ENCODE measurements at places on chromosomes 2 and 18.

GRCh38 chr2:236793023-236794011 is 223.7 kb downstream of the ACKR3 start:
- DNase-seq = no peak

- DNase-seq = no peak
These were observed 36.5 kb upstream of the RFX8 start for GRCh38 chr2:101511381-101511780.

GRCh38 chr2:23111263-23111662 is 273.7 kb upstream of the KLHL29 start:
- DNase-seq = no peak

DNA sequence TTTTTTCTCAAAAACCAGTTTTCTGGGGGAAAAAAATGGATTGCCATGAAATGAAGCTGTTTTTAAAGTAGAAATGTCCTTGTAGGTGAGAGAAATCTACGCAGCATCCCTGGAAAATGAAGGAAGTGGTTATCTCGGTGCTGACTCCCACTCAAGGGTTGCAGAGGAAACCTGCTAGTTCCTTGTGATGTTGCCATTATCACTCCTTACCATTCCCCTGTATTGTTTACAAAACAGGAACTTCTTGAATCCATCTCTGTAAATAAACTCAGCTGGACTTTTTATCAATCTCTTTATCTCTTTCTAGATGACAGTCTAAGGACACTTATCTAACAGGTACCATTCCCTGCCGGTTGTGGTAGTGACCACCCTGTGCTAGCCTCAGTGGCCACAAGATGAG is 61.2 kb downstream of the FEZ2 start:
- no peak for DNase-seq

DNA sequence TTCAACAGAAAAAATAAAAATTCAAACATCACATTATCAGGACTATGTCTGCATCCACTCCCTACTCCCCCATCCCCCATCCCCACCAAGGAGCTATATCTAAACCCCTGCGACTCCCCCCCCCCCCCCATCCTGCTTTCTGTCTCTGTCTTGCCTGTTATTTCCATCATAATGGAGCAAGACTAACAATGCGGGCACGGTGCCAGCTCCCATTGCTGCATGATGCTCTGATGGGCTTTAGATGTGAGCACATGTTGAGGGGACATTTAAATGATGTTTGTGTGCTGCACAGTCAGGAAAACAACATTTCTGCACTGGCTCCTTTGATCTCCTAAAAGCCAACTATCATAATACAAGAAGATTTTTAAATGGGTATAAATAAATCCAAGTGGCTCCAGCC is 644.2 kb upstream of the SETBP1 start:
- no peak for DNase-seq

DNA sequence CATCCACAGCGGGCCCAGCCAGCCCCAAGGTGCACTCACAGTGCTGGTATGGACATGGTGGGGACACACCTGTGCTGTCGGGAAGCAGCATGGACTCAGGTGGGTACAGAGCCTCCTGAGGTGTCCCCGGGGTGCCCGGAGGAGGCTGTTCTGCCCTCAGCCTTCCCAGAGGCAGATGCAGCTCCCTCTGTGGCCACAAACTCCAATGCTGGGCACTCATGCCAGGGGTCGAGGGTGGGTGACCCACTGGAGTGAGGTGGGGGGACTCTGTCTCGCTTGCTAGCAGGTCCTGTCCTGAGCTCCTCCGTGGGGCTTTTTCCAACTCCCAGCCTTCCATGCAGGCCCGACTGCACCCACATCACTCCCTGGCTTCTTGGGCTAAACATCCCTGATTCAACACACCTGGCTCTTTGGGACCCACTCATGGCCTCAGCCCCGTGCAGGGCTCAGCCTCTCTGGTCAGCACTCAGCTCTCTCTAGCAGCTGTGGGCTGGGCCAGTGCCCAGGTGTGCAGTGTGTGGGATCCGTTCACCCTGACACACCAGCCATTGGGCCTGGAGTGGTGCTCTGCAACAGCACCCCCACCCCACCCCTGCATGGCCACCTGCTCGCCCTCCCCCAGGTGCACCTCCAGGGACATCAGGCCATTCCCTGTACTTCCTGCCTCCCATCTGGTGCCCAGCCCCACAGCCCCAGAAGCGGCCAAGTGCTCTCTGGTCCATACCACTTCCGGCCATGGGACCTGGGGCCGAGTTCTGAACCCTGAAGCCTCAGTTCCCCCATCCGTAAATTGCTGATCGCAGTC is 16.0 kb downstream of the RAMP1 start:
- DNase-seq = no peak

- DNase-seq = no peak
These were observed 342.2 kb downstream of the ADCYAP1 start for GRCh38 chr18:1246827-1247226.

DNA sequence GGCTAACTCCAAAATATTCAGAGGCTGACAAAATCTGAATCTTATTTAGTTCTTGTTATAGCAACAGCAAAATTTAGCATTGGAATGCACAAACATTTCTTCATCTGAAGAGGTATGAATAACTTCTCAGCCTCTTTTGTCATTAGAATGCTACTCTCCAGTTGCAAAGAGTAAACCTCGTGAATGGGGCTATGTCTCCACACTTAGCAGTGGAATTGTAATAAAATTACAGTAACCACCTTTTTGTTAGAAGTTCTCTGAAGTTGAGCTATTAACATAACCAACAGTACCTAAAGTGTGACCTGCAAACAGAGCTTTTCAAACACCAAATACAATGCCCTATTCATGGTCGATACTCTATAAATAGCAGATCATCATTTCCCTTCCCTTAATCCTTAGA is 50.2 kb upstream of the GALNT3 start:
- DNase-seq = no peak

- no peak for DNase-seq
These were observed 12.7 kb downstream of the KDM3A start for GRCh38 chr2:86453836-86454235.

DNA sequence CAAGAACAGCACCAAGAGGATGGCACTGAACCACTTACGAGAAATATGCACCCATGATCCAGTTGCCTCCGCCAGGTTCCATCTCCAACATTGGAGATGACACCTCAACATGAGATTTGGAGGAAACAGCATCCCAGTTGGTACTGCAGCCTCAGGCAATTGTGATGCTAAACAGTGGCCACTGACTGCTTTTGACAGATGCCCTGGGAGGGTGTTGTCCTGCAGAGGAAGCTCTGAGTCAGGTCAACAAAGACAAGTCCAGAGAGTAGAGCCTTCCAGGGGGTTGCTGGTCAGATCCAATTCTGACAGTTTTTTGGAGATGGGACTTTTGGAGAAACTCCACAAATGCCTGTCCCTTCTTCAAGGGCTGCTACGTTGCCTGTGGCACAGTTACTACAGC is 82.4 kb downstream of the SNTG2 start:
- DNase-seq = no peak

GRCh38 chr2:188444106-188444835 is 152.6 kb downstream of the GULP1 start:
- no peak for DNase-seq

GRCh38 chr18:31203096-31203793 is 40.6 kb upstream of the DSC1 start:
- DNase-seq = no peak

- no peak for DNase-seq
These were observed 97.5 kb downstream of the SH3YL1 start for GRCh38 chr2:166381-166780.

- DNase-seq = no peak
These were observed 319.5 kb downstream of the TNS1 start for GRCh38 chr2:217683106-217683870.

GRCh38 chr2:5734859-5735520 is 42.8 kb downstream of the SOX11 start:
- no peak for DNase-seq

DNA sequence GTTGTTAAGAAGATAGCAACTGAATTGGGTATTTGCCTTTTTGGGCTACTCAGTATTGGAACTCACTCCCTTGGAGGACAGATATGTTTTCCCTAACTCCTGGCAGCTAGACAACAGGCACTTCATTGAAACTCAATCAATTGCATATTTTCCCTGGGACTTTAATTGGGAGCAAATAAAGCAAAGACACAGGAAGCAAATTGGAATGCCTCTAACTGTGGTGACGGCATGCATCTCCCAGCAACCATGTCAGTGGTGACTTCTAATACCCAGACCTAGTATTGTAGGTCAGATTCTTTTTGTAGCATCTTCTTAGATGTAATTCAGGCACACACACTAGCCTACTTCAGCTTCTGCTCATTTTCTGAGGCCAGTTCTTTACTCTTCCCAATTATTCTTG is 164.2 kb upstream of the SETBP1 start:
- DNase-seq = no peak

DNA sequence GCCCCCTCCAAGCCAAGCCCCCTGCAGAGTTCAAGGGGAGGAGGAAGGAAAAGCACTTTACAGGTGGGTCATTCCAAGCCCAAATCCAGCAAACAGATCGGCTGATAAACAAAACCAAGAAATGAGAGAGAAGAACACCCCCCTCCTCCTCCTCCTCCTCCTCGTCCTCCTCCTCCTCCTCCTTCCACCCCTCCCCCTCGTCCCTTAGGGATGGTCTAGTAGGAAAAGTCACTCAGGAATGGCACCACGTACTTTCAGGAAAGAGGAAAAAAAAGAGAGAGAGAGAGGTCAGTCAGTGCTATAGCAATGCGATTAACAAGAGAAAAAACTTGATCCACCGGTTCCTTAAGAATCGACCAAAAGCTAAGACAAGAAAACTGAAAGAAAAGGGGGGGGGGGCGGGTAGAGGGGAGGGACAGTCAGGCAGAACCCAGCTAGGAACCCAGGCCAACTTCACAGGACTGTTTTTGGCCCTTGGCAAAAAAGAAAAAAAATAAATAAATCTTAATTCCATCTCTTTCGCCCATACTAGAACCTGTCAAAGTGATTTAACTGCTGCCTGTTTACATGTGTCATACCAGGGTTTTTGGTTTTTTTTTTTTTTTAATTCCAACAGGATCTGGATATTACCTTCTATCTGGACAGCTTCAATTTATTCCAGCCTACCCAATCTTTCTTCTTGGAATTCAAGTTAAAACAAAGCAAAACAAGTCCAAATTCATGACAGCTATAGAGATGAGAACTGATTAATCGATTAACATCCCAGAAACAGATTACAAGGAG is 906 bp downstream of the IKZF2 start:
- DNase-seq = no peak

DNA sequence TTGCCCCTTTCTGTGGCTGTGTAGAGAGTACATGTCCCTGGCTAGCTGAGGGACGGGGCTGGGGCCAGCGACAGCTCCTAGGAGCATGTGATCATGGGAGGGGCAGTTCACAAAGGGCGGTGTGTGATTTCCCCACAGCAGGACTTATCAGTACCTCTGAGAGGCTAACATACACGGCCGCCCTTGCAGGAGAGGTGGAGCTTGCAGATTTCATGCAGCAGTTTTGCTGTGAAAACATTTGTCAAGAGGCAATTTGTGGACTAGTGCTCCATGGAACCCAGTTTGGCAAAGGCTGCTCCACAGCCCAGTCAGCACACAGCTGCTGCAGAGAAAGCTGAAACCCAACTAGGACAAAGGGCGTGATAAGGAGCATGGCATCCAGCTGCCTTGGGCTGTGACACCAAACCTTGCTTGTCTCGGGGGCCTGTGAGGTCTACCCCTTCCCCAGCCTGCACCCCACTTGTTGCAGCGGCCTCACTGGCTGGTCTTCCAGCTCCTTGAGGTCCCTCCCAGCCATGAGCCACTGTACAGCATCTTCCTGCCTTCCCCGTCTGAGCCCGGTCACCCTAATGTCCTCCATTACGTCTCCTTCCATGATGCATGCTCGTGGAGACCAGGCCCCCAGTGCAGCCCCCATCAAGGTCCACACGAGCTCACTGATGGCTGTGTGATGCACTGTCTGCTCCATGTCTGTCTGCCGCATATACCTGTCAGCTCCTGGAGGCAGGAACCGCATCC is 121.4 kb upstream of the HDAC4 start:
- DNase-seq = no peak

- no peak for DNase-seq
These were observed 679.2 kb upstream of the ZNF804A start for GRCh38 chr2:183919167-183919566.

GRCh38 chr2:3450385-3451010 is 68.8 kb downstream of the ADI1 start:
- no peak for DNase-seq

DNA sequence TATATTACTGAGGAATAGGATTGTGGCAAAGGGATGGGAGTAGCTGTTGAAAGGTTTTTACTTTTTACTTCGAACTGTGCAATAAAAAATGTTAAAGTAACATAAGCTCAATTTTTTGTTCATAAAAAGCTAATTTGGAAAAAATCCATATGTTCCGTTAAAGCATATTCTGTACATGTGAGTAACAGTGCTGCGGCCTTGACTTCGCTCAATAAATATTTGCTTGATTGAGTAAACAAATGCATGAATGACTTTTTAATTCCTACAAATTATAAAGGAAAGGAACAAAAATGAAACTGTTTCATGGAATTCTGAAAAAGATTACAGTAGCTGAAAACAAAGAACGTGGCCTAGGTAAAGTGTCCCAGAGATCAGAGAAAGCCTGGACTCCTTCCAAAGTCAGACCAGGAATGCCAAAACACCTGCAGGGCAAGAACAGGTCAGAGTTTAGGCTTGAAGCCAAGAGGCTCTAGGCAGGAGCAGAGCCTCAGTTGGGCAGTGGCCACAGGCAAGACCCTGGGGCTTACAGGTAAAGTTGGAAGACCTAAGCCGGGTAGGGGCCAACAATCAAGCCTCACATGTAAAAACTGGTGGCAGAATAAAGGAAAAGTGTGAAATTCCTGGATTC is 44.3 kb upstream of the FIGN start:
- no peak for DNase-seq

- DNase-seq = no peak
These were observed 55.7 kb downstream of the MEIS1 start for GRCh38 chr2:66490588-66491001.

DNA sequence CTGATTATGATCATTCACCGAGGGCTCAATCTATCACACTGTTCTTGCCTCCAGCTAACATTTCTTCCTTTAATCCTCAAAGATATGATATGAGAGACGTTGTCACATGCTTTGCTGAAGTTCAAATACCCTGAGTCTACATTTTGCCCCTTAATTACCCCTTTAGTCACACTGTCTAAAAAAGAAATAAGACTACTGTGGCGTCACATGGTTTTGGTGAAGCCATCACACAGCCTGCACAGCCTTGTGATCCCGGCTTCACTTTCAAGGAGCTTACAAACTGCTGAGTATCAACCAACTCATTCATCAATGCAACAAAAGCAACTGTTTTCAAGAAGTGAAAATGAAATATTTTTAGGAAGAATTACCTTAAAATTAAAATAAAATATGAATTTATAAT is 31.9 kb upstream of the SOCS6 start:
- no peak for DNase-seq

- DNase-seq = no peak
These were observed 247.3 kb downstream of the NUP35 start for GRCh38 chr2:183371545-183371944.

- DNase-seq = no peak
These were observed 386.0 kb upstream of the ATP5MC3 start for GRCh38 chr2:175567435-175568061.

- peak; percentile 53 for DNase-seq
These were observed 90.6 kb upstream of the EFEMP1 start for GRCh38 chr2:56014046-56014730.

GRCh38 chr2:218517434-218518206 is 50.5 kb downstream of the USP37 start:
- no peak for DNase-seq

All from NCI-H1417 treated with DMSO at 0.1 percent for 48 hours (cell line).